ENCODE measurements at places on chromosomes 1 and 21.

DNA sequence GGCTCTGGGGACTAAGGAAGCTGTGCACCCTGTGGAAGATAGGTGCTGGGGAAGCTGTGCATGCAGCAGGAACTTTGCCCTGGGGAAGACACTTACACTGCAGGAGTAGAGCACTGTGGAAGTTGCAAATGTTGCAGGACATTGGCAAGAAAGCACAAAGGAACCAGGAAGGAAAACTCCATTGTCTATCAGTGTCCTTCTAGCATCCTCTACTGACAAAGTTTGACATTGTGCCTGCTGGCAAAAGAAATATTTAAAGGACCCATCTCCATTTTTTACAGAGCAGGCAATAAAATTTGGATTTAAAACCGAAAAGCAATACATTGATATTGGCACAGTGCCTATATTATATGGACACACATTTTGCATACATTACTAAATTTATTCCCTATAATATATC, 394.1 kb downstream of the PBX1 start:
- DNase-seq = no peak

GRCh38 chr1:244074559-244075171, 23.6 kb downstream of the ZBTB18 start:
- no peak for DNase-seq

DNA sequence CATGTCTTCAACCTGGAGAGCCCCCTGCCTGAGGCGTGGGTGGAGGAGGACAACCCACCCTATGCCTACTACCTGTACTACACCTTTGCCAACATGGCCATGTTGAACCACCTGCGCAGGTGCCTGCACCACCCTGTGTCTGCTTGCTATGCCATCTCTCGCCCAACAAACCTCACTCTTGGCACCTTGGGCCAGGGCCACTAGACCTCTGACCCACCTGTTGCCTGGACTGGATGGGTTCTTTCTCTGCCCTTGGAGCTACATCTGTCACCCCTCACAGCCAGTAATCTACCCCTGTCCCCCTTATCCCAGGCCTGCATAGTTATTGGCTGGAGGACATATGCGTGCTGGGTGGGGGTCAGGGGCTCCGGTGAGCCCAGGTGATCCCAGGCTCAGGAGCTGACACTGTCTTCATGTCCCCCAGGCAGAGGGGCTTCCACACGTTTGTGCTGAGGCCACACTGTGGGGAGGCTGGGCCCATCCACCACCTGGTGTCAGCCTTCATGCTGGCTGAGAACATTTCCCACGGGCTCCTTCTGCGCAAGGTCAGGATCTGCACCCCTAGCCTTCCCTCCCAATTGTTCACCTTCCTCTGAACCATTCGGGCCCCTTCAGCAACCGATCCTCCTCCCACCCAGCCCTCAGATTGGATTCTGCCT, 9.9 kb downstream of the AMPD2 start:
- no peak for DNase-seq

DNA sequence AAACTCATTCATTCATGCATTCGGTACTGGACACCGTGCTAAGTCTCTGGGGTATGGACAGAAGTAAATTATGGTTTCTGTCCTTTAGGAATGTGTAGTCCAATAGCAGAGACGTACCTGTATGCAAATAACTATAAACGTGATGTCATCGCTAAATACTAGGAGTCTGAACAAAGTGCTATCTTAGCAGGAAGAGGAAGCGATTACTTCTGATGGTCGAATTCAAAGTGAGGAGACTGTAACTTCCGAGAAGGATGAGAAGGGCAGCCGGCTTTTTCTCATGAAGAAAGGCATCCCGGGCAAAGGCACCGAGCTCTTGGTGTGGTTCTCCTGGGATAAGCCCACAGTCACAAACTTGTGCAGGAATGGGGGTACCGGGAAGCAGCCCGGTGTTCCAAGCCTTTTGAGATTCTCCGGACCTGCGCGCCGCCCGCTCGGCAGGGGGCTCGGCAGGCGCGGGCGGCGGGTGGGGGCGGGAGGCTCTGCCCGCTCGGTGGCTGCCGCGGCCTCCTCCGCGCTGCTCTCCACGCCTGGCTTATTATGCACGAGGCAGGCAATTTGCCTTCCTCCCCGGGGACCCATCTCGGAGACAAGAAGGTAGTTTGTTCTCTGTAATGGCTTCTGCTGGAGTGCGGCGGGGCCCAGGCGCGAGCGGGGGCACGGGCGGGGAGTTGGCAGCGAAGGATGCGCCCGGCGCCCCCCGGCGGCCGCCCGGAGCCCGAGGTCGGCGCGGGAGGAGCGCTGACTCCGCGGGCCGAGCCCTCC, 67.5 kb upstream of the CD1D start:
- peak; percentile 43 for DNase-seq

DNA sequence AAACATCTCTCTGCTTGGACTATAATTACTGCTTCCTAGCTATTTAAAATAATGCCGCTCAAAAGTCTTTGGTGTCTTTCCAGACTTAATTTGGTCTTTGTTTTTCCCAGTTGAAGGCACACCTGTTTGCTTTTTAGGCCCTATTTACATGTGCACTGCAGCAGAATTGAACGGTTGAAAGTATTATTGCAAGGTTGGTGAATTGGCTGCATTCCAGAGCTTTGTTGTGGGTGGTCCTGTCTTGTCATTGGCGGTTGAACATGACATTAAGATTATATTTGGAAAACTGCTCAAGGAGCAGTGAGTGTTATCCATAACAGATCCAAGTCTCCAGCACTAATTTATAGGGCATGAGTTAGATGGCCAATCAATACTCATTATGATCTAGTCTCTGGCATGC, 656.3 kb downstream of the PTPRC start:
- DNase-seq = no peak

DNA sequence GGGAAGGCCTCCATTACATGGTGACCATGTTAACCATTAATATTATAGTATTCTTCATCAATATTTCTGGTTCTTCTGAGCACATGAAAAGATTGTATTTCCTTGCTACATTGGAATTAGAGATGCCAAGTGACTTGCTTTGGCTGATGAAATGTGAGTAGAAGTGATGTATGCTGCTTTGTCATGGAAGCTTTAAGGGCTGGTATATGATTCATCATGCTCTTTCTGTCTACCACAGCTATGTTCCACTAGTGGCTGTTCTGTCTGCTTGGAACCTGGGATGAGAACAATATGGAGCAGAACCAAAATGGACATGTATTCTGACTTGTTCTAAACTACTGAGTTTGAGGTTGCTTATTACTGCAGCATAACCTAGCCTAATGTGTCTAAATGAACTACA, 163.3 kb downstream of the TM2D1 start:
- peak; percentile 44 for DNase-seq

- DNase-seq = peak; percentile 96
These were observed 38.6 kb downstream of the BRINP2 start for GRCh38 chr1:177209357-177209756.

DNA sequence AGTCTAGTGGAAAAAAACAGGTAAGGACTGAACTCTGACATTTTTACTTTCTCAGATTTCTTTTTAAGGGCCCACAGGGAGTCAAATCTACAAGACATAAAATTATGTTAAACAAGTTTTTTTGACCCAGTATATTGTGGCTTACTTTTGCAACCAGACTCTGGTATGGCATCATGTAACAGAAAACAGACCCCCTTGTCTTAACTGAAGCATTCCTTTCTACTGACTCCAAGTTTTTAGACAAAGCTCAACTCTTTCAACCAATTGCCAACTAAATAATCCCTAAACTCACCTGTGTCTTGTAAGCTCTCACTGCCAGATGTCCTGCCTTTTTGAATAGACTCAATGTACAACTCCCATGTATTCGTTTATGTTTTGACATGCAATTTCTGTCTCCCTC, 64.3 kb downstream of the FASLG start:
- DNase-seq = peak; percentile 7

GRCh38 chr1:70438529-70438928, 27.5 kb downstream of the CTH start:
- DNase-seq = peak; percentile 56

DNA sequence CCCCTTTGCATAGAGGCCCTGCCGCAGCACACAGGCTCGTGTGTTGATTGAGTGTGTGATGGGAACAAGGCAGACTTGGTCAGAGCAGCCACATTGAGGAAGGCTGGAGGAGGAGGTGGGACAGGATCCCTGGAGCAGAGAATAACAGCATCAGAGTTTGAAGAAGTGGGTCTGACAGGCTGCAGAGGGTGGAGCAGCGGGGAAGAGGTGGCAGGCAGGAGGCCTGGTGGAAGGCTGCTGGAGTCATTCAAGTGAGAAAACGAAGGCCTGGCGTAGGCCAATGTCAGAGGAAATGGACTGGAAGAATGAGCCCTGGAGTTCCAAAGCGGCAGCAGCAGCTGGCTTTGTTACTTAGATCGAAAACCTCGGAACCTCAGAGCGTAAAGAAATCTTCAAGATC, 115.0 kb upstream of the GRIK3 start:
- no peak for DNase-seq

GRCh38 chr1:214472364-214472763, 79.0 kb downstream of the PTPN14 start:
- peak; percentile 75 for DNase-seq

DNA sequence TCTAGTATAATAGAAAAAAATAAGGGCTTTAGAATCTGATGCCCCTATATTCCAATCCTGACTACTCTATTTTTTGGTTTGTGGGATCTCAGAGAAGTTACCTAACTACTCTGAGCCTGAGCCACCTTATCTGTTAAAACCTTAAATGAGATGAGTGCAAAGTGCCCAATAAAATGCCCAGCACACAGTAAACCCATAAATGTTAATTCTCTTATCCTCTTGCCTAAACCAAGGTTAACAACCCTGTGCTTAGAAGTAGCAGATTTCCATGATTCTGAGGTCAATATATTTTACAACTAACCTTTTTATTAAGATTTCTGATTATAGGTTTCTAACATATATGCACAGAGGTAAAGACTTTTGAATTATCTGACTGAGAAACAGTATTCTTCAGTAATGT, 35.8 kb downstream of the DOCK7 start:
- no peak for DNase-seq

GRCh38 chr1:158996998-158997397, 12.7 kb upstream of the IFI16 start:
- DNase-seq = no peak

DNA sequence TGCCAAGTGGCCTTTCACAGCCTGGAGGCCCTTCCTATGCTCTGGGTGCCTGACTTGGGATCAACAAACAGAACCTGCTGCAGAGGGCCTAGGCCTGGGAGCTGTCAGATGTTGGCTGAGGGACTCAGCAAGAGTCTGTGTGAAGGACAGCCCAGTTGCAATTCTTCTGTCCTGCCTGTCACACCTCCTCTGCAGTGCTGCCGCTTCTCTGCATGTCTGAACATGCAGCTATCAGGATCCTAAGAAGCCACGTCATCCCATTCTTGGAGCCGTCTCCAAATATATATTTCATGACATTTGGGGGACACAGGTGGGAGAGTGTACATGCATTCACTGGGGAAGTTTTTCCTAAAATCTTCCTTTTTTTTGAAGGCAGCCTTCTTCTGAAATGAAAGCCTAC, 8.6 kb downstream of the FCAMR start:
- no peak for DNase-seq

DNA sequence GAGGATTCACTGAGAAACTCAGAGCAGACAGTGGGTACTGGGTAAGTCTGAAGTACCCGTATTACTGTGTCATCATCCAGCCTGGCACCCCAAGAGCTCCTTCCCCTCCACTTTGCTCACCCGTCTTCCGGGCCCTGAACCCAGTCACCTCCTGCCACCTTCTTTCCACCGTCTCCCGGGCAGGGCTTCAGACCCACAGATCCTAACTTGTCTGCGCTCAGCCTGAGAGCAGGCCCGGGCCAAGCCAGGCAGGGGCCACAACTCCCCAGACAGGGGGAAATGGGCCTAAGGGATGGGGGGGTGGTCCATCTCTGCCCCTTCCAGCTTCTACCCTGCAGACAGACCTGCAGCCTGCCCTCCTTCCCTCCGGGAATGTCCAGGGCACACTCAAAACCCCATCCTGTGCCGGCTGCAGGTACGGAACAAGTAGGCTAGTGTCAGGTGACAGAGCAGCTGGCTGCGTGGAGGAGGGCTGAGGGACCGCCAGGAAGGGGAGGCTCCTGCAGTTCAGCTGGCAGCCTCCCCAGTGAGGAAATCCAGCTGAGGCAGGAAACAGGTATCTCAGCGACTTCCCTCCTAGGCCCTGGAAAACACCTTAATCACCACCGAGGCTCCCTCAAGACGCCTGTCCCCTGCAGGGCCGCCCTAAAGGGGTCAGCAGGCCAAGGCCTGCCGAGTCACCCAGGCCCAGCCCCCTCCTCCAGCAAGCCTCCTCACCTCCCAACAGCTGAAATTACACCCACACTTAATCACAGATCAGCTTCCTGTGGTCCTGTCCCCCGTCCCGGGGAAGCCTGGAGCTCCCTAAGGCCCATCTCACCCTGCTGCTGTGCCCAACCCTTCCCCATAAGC, 3.5 kb downstream of the HSPG2 start:
- DNase-seq = no peak

DNA sequence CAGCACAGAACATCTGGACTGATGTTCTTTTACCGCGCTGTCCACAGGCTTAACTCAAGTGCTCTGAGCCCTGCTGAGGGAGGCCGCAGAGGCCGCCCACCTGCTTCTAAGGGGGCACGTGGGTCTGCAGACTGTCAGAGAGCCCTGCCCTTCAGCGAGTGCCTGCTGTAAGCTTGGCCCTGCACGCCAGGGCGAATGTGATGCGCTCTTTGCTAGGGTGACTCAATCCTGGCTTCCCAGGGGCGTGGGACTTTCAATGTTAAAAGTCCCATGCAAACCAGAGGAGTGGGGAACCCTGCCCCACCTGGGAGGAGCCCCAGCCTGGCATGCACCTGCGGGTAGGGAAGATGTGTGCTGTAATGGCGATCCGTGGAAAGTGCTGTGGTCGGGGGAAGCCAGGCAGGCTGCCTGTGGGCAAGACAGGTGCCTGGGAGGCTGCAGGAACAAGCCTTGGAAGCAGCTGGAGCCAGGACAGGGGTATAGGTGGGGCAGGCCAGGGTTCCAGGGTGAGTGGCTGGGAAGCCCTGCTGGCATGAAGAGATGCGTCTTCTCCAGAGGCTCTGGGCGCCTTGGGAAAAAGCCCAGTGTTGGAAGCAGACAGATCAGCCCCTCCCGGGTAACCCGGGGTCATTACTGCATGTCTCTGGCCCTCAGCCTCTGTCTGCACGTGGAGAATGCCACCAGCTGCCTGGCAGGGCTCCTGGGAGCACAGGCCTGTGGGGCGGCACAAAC, 594 bp upstream of the PANK4 start:
- peak; percentile 72 for DNase-seq

- no peak for DNase-seq
These were observed 23.2 kb upstream of the DENND1B start for GRCh38 chr1:197798492-197798891.

DNA sequence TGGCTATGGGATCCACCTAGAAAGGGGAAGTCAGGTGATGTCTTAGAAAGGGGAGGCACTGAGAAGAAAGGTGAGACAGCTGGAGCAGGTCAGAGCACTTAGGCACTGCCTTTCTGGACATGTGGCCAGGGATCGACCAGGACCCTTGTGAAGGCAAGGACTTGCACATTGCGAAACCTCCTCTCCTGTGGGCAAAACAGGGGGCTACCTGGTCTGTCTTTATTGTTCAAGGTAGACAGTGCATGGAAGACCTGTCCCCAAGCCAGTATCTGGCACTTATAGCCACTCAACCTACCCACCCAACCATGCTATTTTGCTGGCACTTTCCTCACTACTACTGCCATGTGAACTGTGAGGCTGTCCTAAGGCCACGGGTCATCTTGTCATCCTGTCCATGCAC, 67.2 kb downstream of the NAV1 start:
- no peak for DNase-seq
